ENCODE measurements at places on chromosomes 6 and 20. TPM values are rescaled to one million over a fixed set of nuclear protein-coding genes. Genes with fewer than 3 reads are reported as not detected.

The ADAM33 gene
- not detected for total RNA-seq

The BANF2 gene
- total RNA-seq: not detected

The TUBB2B gene
- 2.0 TPM for total RNA-seq

The SIRPA gene
- 20.2 TPM for total RNA-seq

The JPH2 gene
- not detected for total RNA-seq

The FLRT3 gene
- 0.14 TPM for total RNA-seq

The TSBP1 gene
- not detected for total RNA-seq

The BMP6 gene
- 203 TPM for total RNA-seq

The OPRM1 gene
- not detected for total RNA-seq

The HLA-DRA gene
- not detected for total RNA-seq

The CALHM4 gene
- total RNA-seq: 0.22 TPM

The FRMD1 gene
- total RNA-seq: not detected

The PBOV1 gene
- total RNA-seq: not detected

The SLC17A3 gene
- total RNA-seq: not detected

The CLPSL2 gene
- total RNA-seq: not detected

The ZC3H12D gene
- not detected for total RNA-seq

The RFX6 gene
- total RNA-seq: not detected

The TNFRSF6B gene
- total RNA-seq: 13.2 TPM

The RBL1 gene
- 34.7 TPM for total RNA-seq

The TMEM244 gene
- total RNA-seq: not detected

The TP53TG5 gene
- total RNA-seq: not detected

The FAM83B gene
- not detected for total RNA-seq

The HRH3 gene
- not detected for total RNA-seq

The SLC18B1 gene
- total RNA-seq: 13.4 TPM

The PPIL6 gene
- total RNA-seq: 0.27 TPM

The PNLDC1 gene
- not detected for total RNA-seq

The HTR1B gene
- total RNA-seq: 65.6 TPM

The ADRM1 gene
- total RNA-seq: 149 TPM

The SFTA2 gene
- not detected for total RNA-seq

The TAF11 gene
- total RNA-seq: 39.6 TPM

The MOCS1 gene
- total RNA-seq: 10.5 TPM
